Peyer's patch (tissue), 4 donors: ENCODE measurements at places on chromosomes 4 and X.

DNA sequence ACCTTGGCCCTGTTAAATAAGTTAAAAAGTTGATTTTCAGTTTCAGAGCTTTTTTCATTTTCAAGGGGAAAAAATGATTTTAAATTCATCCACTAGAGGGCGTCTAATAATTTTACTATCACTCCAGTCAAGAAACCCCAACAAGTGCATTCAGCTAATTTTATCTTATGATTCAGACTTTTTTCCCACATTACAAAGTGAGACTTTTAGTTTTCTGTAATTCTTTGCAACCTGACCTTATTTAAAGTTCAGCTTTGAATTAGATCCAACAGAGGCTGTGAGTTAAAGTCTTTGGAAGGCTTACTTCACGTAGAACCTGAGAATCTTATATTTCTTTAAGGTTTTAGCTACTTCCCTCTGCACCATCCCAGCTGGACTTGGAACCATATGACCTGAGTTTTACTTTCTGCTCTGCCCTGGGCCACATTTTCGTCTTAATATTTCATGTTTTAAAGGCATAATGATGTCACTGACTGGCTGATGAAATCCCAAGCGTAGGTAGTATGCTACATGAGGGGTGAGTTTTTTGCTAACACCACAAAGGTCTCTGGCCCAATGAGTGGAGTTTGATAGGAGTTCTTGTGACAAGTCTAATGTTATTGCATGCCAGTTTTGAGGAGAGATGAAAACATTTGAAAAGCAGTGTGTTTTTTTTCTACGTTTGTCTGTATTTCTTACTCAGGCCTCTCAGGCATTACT, 7.2 kb downstream of the GNRHR start:
- DNase-seq: no peak

GRCh38 chr4:54073271-54073880, 9.0 kb upstream of the CHIC2 start:
- no peak for DNase-seq

GRCh38 chrX:119960625-119961024, 17.1 kb upstream of the NKAP start:
- no peak for DNase-seq

DNA sequence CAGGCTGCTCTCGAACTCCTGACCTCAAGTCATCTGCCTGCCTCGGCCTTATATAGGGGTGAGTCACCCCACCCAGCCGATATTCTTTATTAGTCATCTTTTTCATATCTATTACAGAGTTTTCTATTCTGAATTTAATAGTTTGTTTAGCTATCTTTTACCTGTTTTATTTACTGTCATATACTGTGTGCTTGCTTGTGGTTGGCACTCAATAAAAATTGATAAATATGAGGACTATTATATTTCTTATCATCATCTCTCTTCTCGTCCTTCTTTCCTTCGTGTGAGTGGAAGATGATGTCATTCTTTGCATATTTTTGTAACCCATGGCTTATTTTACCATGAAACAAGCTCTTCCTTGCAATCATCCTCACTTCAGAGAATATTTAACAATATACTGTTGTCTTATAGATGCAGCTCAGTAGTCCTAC, 265.5 kb downstream of the ARHGAP24 start:
- DNase-seq: no peak

- no peak for DNase-seq
These were observed 214.6 kb upstream of the FAM241A start for GRCh38 chr4:111930659-111931058.

DNA sequence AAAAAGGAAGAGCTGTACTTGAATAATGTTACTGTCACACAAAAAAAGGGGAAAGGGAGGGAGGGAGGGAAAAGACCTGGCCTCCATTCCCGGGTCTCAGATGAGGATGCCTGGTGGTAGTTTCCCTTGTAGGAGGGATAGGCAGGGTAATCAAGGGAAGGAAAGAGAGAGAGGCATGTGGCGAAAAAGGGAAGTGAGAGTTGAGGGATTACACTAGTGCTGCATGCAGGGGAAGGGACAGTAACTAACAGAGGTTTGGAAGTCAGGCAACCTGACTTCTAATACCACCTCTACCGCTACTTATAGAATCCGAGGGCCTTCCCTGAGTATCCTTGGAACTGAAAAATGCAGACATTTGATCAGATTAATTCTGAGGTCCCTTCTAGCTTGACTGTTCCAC, 821.7 kb upstream of the FTHL17 start:
- no peak for DNase-seq

- DNase-seq: no peak
These were observed 578.7 kb upstream of the PABPC4L start for GRCh38 chr4:134780244-134780643.

- DNase-seq: no peak
These were observed 210.8 kb downstream of the ARHGAP10 start for GRCh38 chr4:147942729-147943128.
